ENCODE measurements at places on chromosomes 2 and 18.

GRCh38 chr2:3175568-3175955 lies 202.1 kb downstream of the EIPR1 start:
- no peaks in the 10 kb centered on the region for H3K36me3 ChIP-seq
- H3K27ac ChIP-seq: no peak overlapping the region
- no peak overlapping the region for H3K4me3 ChIP-seq
- H3K27me3 ChIP-seq: no peaks in the 10 kb centered on the region

- H3K27ac ChIP-seq: no peak overlapping the region
- peaks cover 24% of the 10 kb centered on the region for H3K27me3 ChIP-seq
- no peaks in the 10 kb centered on the region for H3K36me3 ChIP-seq
- DNase-seq: no peak
These were observed 235.4 kb downstream of the CELF4 start for GRCh38 chr18:37330173-37330572.

DNA sequence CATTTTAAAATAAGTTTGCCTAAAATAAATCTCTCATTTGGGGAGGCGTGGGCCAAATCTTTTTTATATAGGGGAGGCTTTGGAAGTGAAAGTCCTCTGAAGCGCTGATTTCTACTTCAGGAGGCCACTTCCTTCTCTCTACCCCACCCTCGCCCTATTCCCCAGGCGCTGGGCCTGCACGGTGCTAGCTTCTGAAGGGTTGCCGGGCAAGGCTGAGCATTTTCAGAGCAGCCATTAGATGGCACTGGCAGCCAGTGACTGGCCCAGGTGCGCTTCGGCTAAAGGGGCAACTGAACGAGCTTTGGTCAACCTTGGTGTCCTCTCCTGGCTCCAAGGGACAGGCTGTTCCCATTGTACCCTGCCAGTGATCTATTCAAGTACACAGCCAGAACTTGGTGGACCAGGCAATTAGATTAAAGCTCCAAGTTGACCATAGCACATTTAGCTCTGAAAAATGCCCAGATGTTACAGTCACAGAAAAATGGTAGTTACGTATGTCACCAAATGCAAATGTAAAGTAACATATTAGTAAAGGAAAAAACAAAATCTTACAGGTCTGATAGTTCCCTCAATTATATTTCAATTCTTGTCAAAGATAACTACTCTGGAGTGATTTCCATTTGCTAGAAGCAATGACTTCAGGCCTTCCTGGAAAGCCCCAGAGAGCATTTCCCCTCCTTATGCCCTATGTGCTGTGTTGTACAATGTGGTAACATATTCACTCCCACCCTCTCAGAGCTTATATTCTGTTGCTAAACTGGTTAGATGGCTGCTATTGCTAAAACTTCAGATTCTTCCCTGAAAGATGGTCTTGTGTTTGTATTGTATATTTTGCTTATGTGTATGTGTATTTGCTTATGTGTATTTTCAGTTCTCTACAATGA lies 2.1 kb downstream of the POMC start:
- peak; percentile 43 for DNase-seq
- no peak overlapping the region for H3K27ac ChIP-seq
- no peaks in the 10 kb centered on the region for H3K4me1 ChIP-seq
- H3K36me3 ChIP-seq: no peaks in the 10 kb centered on the region

GRCh38 chr2:196675963-196676362 lies 36.4 kb downstream of the CCDC150 start:
- H3K27me3 ChIP-seq: no peaks in the 10 kb centered on the region
- H3K4me3 ChIP-seq: no peak overlapping the region
- peaks cover 38% of the 10 kb centered on the region for H3K36me3 ChIP-seq

- H3K36me3 ChIP-seq: no peaks in the 10 kb centered on the region
- H3K4me1 ChIP-seq: no peaks in the 10 kb centered on the region
- H3K4me3 ChIP-seq: no peak overlapping the region
- H3K27me3 ChIP-seq: no peaks in the 10 kb centered on the region
- no peak overlapping the region for H3K27ac ChIP-seq
These were observed 674.0 kb downstream of the CNTNAP5 start for GRCh38 chr2:124698979-124699565.

- peak overlapping the region; percentile 67 for H3K4me3 ChIP-seq
- H3K27ac ChIP-seq: peak overlapping the region; percentile 92
- peak; percentile 37 for DNase-seq
- peaks cover 50% of the 10 kb centered on the region for H3K4me1 ChIP-seq
- H3K36me3 ChIP-seq: peaks cover 39% of the 10 kb centered on the region
These were observed 1.2 kb downstream of the MYL12A start for GRCh38 chr18:3248658-3249359.

GRCh38 chr2:1418566-1418965 lies 5.3 kb downstream of the TPO start:
- H3K4me3 ChIP-seq: no peak overlapping the region
- no peaks in the 10 kb centered on the region for H3K4me1 ChIP-seq
- DNase-seq: no peak
- no peaks in the 10 kb centered on the region for H3K27me3 ChIP-seq
- H3K36me3 ChIP-seq: no peaks in the 10 kb centered on the region

DNA sequence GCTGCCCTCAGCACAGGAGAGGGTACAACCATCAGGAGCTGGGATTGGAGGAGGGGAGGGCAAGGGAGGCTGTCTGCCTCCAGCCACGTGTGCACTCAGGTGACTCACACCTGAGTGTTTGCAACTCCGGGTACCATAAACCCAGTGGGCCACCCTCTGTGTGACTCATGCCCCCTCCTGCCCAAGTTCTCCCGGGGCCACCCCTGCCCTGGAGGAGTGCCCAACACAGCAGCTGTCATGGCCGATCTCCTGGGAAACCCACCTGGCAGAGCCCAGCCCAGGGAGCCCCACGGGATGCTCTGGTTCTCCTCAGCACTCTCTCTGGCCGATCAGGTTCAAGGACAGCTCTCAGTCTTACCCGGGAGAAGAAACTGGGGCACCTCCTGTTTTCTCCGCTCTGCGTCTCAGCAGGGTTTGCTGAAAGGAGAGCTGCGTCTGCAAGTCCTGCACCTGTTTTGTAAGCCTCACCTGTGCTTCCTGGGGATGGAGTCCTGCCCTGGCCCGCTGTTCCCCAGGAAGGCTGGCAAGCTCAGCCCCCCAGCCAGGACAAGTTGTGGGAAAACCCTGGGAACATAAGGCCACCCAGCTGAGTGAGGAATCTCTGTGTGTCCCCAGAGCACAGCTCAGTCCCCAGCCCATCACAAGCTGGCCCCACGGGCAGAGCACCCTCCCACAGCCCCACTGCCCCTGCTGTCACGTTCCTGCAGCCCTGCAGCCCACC lies 44.0 kb upstream of the UBE2F start:
- no peaks in the 10 kb centered on the region for H3K4me1 ChIP-seq
- DNase-seq: no peak
- H3K4me3 ChIP-seq: no peak overlapping the region
- no peaks in the 10 kb centered on the region for H3K27me3 ChIP-seq
- H3K36me3 ChIP-seq: no peaks in the 10 kb centered on the region

- no peak for DNase-seq
- H3K36me3 ChIP-seq: no peaks in the 10 kb centered on the region
- peaks cover 5% of the 10 kb centered on the region for H3K27me3 ChIP-seq
- H3K27ac ChIP-seq: no peak overlapping the region
- H3K4me3 ChIP-seq: no peak overlapping the region
- no peaks in the 10 kb centered on the region for H3K4me1 ChIP-seq
These were observed 79.0 kb downstream of the ALPK2 start for GRCh38 chr18:58549814-58550339.

GRCh38 chr2:160308915-160309314 lies 108.8 kb upstream of the ITGB6 start:
- no peaks in the 10 kb centered on the region for H3K4me1 ChIP-seq
- H3K27me3 ChIP-seq: no peaks in the 10 kb centered on the region
- no peak overlapping the region for H3K4me3 ChIP-seq
- peaks cover 49% of the 10 kb centered on the region for H3K36me3 ChIP-seq
- no peak overlapping the region for H3K27ac ChIP-seq
- DNase-seq: no peak

DNA sequence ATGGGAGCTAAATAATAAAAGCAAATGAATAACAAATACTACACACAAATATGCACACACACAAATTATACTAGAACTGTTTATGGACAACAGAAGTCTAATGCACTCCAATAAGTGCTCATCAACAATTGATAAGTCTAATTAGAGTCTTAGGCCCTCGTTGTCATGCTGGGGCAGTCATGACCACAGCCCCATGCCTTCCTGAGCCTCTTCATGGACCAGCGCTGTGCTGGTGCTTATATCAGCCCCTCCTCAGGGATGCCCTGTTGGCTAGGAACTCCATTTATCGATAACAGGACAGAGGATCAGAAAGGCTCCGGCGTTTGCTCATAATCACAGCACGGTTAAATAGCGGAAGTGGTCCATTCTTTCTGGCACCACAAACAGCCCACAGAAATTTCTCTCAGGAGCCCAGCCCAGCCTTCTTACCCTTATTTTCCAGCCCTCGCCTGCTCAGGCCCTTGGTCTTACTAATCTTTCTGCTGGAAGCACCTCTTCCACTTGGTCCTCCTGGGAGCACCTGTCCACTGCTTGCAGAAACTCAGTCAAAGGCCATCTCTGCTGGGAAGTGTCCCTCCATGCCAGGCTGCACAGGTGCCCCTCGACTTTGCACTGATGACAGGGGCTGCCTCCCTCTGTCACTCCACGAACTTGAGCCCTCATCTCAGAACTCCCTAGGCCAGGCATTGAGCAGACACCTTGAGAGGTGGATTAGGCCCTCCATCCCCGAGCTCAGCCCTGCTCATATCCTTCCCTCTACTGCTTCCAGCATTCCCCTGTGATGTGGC lies 500.2 kb upstream of the HS6ST1 start:
- no peak for DNase-seq
- no peak overlapping the region for H3K4me3 ChIP-seq
- no peak overlapping the region for H3K27ac ChIP-seq
- no peaks in the 10 kb centered on the region for H3K27me3 ChIP-seq

GRCh38 chr18:45103319-45104048 lies 422.8 kb downstream of the SETBP1 start:
- no peak overlapping the region for H3K4me3 ChIP-seq
- no peak overlapping the region for H3K27ac ChIP-seq
- no peaks in the 10 kb centered on the region for H3K27me3 ChIP-seq

DNA sequence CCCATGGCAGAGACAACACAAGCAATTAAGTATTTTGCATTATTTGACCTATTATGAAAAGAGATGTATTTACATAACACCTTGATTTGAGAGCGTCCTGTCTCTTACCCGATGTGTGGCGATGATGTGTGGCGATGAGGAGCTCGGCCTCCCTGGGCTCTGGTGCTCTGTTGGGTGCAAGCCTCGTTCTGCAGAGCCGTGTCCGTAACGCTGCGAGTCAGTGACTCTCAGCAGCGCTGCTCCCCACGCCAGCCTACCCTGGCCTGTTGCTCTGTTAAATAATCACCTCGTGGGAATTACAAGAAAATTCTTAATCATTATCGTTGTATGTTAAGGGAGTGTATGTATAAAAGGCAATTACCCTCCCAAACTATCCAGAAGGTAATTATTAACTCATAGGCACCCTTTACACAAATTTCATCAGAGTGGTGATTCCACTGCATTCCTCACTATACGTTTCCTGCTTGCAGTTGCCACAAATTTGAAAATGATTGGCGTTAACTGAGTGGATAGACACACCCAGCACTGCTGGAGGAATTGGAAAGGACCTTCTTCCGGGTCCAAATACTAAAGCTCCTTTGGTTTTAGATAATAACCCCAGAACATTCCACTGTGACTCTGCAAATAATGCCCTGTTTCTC lies 52.0 kb upstream of the NFATC1 start:
- H3K4me3 ChIP-seq: no peak overlapping the region
- DNase-seq: no peak
- H3K27me3 ChIP-seq: no peaks in the 10 kb centered on the region
- H3K27ac ChIP-seq: no peak overlapping the region
- peaks cover 71% of the 10 kb centered on the region for H3K36me3 ChIP-seq
- no peaks in the 10 kb centered on the region for H3K4me1 ChIP-seq

- no peaks in the 10 kb centered on the region for H3K36me3 ChIP-seq
- H3K27me3 ChIP-seq: no peaks in the 10 kb centered on the region
- DNase-seq: no peak
- peaks cover 3% of the 10 kb centered on the region for H3K4me1 ChIP-seq
- no peak overlapping the region for H3K4me3 ChIP-seq
- no peak overlapping the region for H3K27ac ChIP-seq
These were observed 130.5 kb upstream of the NOSTRIN start for GRCh38 chr2:168671932-168672331.

DNA sequence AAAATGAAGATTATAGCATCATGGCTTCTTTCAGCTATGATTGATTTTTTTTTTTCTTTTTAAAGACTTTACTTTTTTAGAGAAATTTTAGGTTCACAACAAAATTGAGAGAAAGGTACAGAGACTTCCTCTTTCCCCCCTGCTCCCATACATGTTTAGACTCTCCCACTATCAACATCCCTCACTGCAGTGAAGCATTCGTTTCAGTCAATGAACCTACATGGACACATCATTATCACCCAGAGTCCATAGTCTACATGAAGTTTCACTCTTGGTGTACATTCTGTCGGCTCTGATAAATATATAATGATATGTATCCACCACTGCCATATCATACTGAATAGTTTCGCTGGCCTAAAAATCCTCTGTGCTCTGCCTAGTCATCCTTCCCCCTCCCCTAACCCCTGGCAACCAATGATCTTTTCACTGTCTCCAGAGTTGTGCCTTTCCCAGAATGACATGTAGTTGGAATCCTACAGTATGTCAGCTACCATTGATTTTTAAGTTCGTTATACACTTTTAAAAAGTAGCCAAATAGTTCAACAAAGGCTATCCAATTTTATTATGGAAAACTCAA lies 86.8 kb downstream of the GPD2 start:
- no peaks in the 10 kb centered on the region for H3K4me1 ChIP-seq
- no peak overlapping the region for H3K4me3 ChIP-seq
- H3K27me3 ChIP-seq: no peaks in the 10 kb centered on the region
- no peak overlapping the region for H3K27ac ChIP-seq
- DNase-seq: no peak

DNA sequence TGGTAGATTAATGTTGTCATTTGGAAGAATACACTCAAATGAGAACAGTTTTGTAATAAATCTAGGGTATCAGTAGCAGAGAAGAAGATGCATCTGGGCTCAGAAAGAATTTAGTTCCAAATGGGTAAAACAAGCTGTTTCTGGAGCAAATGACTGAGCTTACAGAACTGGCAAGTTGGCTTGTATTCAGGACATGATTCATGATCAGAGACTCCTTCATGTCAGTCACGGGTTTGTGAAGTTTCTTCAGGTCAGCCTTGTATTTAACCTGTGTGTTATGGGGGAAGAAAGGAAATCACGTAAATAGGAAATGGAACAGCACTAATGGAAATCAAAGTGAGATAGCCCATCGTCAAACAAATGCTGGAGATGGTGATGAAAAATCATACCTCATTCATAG lies 109.1 kb downstream of the RIF1 start:
- no peaks in the 10 kb centered on the region for H3K4me1 ChIP-seq
- no peaks in the 10 kb centered on the region for H3K27me3 ChIP-seq
- no peak for DNase-seq
- no peaks in the 10 kb centered on the region for H3K36me3 ChIP-seq
- no peak overlapping the region for H3K4me3 ChIP-seq
- H3K27ac ChIP-seq: no peak overlapping the region

- no peaks in the 10 kb centered on the region for H3K27me3 ChIP-seq
- DNase-seq: peak; percentile 50
- H3K36me3 ChIP-seq: no peaks in the 10 kb centered on the region
- H3K27ac ChIP-seq: peak overlapping the region; percentile 93
- peak overlapping the region; percentile 24 for H3K4me3 ChIP-seq
- peaks cover 50% of the 10 kb centered on the region for H3K4me1 ChIP-seq
These were observed 37.2 kb downstream of the TSHZ1 start for GRCh38 chr18:75247611-75248421.

GRCh38 chr2:164046040-164046439 lies 310.2 kb upstream of the FIGN start:
- H3K27ac ChIP-seq: no peak overlapping the region
- no peaks in the 10 kb centered on the region for H3K36me3 ChIP-seq
- H3K4me1 ChIP-seq: no peaks in the 10 kb centered on the region
- no peak for DNase-seq
